Heart left ventricle (tissue), 16 donors: ENCODE measurements at places on chromosomes 4 and X. TPM values are rescaled to one million over a fixed set of nuclear protein-coding genes. Genes with fewer than 3 reads are reported as not detected.

GRIA2 gene
- polyA plus RNA-seq: not detected

TLR2 gene
- polyA plus RNA-seq: 3.2 TPM

PRDM8 gene
- polyA plus RNA-seq: 0.26 TPM

DUSP9 gene
- polyA plus RNA-seq: 0.04 TPM

FREM3 gene
- polyA plus RNA-seq: not detected

FGF2 gene
- polyA plus RNA-seq: 4.1 TPM

CXCL10 gene
- 0.10 TPM for polyA plus RNA-seq
